ENCODE measurements at places on chromosomes 5 and 9. TPM values are rescaled to one million over a fixed set of nuclear protein-coding genes. Genes with fewer than 3 reads are reported as not detected.

POU5F2 gene
- 0.68 TPM for total RNA-seq

KIF20A gene
- 77.6 TPM for total RNA-seq

BTNL3 gene
- total RNA-seq = not detected

PSMB7 gene
- total RNA-seq = 195 TPM

VLDLR gene
- 20.3 TPM for total RNA-seq

PTGER4 gene
- not detected for total RNA-seq

PPP1R26 gene
- 32.4 TPM for total RNA-seq

C9orf153 gene
- 0.19 TPM for total RNA-seq

ADAMTSL1 gene
- 2.5 TPM for total RNA-seq

TMEM215 gene
- total RNA-seq = 0.57 TPM

OLFML2A gene
- total RNA-seq = 0.14 TPM

AGXT2 gene
- total RNA-seq = not detected

OTP gene
- 3.1 TPM for total RNA-seq

SPAG8 gene
- 1.4 TPM for total RNA-seq

FCN2 gene
- not detected for total RNA-seq

- H3K4me1 ChIP-seq = peaks cover 6% of the 10 kb centered on the region
- peaks cover 38% of the 10 kb centered on the region for H3K27me3 ChIP-seq
- no peak overlapping the region for H3K4me3 ChIP-seq
- H3K27ac ChIP-seq = no peak overlapping the region
- peaks cover 4% of the 10 kb centered on the region for H3K36me3 ChIP-seq
Observed at GRCh38 chr5:139397921-139398320, 3.0 kb upstream of the PROB1 start.

DNA sequence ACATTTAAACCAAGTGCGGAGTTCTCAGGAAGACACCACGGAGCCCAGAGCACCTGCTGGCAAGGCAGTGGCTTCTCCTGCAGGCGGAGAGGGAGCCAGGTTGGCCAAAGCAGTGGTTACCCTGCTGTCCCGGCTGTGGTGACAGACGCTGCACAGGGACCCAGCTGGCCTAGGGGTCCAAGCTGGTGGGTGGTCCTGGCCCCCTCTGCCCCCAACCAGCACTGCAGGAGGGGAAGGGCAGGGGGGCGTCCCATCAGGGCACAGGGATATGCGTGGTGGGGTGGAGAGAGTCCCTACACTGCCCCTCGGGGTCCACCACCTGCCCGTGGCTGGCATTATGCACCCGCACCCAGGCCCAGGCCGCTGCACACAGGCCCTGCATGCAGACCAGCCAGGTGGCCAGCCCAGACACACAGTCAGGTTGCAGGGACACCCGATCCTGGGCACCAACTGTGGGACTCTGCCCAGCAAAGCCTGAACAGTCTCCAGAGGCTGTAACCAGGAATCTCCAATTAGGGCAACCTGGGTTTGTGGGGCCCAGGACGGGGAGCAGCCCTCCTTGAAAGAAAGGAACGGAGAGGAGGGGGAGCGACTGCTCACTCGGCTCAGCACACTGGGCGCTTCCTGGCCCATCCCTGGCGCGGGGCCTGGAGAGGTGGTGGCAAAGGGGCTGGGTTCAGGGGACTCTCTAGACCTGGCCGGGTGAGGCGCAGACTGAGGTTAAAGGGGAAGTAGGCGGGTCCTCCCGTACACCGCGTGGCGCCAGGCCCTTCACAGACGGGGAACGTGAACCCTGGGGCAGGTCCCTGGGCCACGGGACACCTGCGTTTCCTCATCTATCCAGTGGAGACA is 46.3 kb downstream of the NACC2 start:
- peak overlapping the region; percentile 79 for H3K4me3 ChIP-seq
- no peaks in the 10 kb centered on the region for H3K36me3 ChIP-seq
- no peak overlapping the region for H3K27ac ChIP-seq
- peaks cover 10% of the 10 kb centered on the region for H3K4me1 ChIP-seq

GRCh38 chr9:118336943-118337330 is 632.7 kb downstream of the TLR4 start:
- H3K27ac ChIP-seq = no peak overlapping the region
- H3K36me3 ChIP-seq = no peaks in the 10 kb centered on the region
- H3K4me1 ChIP-seq = peaks cover 10% of the 10 kb centered on the region
- H3K27me3 ChIP-seq = peaks cover 2% of the 10 kb centered on the region
- no peak overlapping the region for H3K4me3 ChIP-seq

DNA sequence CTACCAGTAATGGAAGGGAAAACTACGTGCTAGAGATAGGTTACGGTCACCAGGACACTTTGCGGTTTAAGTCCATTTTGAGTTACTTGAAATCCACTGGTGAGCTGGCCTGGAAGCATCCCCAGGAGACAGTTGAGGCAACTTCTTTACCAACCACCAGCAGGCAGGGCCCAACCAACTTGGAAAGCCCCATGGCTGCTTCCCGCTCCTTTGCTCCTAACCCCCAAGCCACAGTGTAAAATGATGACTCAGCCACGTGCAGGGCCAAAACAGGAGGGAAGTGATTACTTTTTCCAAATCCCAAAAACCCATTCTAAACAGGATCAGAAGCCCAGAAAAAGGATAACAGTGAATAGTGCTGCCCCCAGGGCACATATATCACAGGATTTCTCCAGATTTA is 87.4 kb downstream of the PAX5 start:
- no peak overlapping the region for H3K4me3 ChIP-seq
- no peak overlapping the region for H3K27ac ChIP-seq
- no peaks in the 10 kb centered on the region for H3K36me3 ChIP-seq
- peaks cover 6% of the 10 kb centered on the region for H3K27me3 ChIP-seq

DNA sequence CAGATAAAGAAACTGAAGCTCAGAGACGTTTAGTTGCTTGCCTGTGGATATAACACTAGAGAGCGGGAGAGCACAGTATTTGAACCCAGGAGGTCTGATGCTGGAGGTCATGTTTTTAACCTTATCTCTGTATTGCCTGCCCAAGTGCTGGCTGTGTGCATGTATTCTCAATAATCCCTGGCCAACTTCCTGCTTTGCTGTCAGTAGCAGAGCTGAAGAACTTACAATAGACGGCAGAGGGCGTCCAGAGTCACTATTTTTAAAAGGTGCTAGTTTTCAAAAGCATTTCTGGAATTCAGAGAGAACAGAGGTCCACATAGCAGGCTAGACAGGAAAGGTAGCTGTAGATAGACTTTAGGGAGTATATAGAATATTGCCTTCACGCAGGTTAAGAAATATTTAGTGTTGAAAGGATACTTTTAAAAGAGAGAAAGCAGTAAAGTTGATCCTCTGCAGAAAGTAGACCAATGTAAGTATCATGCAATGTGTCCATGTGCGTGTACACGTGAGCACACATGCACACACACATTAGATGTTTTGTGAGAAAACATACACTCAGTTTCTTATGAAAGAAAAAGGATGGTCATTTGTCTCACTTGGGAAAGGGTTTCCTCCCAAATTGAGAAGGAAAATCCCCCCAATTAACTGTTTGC is 46.3 kb downstream of the PTCD2 start:
- peak; percentile 52 for DNase-seq
- H3K4me1 ChIP-seq = peaks cover 30% of the 10 kb centered on the region
- H3K27ac ChIP-seq = no peak overlapping the region
- peaks cover 9% of the 10 kb centered on the region for H3K36me3 ChIP-seq
- H3K27me3 ChIP-seq = no peaks in the 10 kb centered on the region

- no peak overlapping the region for H3K27ac ChIP-seq
- no peaks in the 10 kb centered on the region for H3K27me3 ChIP-seq
- DNase-seq = no peak
- H3K36me3 ChIP-seq = no peaks in the 10 kb centered on the region
- H3K4me3 ChIP-seq = no peak overlapping the region
Observed at GRCh38 chr9:111149018-111149759, 110.9 kb upstream of the LPAR1 start.

DNA sequence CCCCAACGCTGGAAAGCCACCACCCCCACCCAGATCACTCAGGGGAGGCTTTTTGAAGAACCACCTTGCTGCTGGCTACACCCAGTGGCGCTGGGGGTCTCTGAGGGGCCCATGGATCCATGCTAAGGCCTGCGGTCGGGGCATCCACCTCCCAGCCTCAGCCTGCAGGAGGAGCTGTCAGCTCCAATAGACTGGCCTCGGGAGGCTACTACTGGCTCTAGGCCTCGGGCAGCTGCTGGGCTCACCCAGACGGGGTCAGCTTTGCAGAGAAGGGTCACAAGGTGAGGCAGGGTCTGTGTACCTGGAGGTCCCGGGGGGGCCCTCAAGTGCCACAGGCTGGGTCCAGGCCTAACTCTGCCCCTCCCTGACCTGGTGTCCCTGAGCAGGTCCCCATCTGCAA is 193.7 kb downstream of the OLFM1 start:
- H3K27me3 ChIP-seq = no peaks in the 10 kb centered on the region
- no peaks in the 10 kb centered on the region for H3K36me3 ChIP-seq
- H3K4me1 ChIP-seq = no peaks in the 10 kb centered on the region
- H3K4me3 ChIP-seq = no peak overlapping the region

- DNase-seq = no peak
- H3K27ac ChIP-seq = no peak overlapping the region
- no peaks in the 10 kb centered on the region for H3K4me1 ChIP-seq
- H3K27me3 ChIP-seq = peaks cover 6% of the 10 kb centered on the region
- H3K36me3 ChIP-seq = no peaks in the 10 kb centered on the region
- no peak overlapping the region for H3K4me3 ChIP-seq
Observed at GRCh38 chr9:6197330-6197729, 18.3 kb upstream of the IL33 start.

- peaks cover 12% of the 10 kb centered on the region for H3K4me1 ChIP-seq
- H3K4me3 ChIP-seq = no peak overlapping the region
- no peaks in the 10 kb centered on the region for H3K36me3 ChIP-seq
- H3K27me3 ChIP-seq = no peaks in the 10 kb centered on the region
- H3K27ac ChIP-seq = no peak overlapping the region
Observed at GRCh38 chr5:146051678-146052077, 53.7 kb downstream of the PLAC8L1 start.

DNA sequence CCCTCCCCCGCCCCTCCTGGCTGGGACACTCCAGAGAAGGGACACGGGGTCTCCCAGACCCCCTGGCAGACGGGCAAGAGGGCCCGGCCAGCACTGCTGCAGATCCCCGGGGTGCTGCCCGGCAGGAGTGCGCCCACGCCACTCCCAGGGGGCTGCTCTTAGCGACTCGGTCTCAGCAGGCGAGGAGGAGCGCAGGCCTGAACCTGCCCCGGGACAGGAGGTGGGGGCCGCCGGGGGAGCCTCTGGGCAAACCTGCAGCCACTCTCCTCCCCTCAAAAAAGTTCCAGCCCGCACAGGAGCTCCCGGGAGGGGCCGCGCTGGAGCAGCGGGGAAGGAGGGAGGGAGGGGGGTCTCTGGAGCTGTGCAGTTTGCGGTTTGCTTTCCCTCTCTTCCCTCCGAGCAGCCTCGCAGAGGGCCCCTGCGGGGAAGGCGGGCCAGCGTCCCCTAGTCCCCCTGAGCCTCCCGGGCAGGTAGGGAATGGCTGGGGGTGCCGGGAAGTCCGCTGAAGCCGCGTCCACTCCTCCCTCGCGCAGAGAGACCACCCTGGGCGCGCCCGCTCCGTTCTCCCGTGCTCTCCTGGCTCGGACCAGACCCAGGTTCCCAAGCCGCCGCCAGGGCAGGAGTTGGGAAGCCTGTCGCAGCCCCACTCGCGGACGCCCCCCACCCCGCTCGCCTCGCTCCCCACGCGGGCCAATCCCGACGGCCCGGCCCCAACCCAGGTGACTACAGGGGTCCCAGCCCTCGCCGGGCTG is 44.2 kb downstream of the NACC2 start:
- no peaks in the 10 kb centered on the region for H3K36me3 ChIP-seq
- no peak overlapping the region for H3K27ac ChIP-seq
- H3K27me3 ChIP-seq = no peaks in the 10 kb centered on the region
- DNase-seq = peak; percentile 28
- H3K4me3 ChIP-seq = peak overlapping the region; percentile 62

DNA sequence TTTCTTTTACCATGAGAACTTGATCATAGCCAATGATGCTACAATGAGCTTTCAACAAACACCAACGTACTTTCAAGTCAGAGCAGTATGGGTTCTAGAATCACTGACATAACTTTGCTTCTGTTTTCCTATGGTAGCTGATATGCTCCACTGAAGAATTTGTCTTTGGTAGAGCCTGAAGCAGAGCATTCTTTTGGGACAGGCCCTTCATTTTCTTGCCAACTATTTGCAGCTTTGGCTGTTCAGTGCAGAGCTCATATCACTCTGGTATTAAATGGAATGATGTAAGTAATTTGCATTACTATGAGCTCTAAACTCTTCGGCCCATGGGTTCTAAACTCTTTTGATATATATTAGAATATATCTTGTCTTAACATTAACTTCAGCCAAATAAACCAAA is 51.8 kb upstream of the APC start:
- no peak overlapping the region for H3K27ac ChIP-seq
- H3K4me3 ChIP-seq = no peak overlapping the region
- DNase-seq = no peak
- peaks cover 17% of the 10 kb centered on the region for H3K4me1 ChIP-seq

GRCh38 chr5:151317871-151318270 is 14.3 kb upstream of the SLC36A3 start:
- no peak overlapping the region for H3K4me3 ChIP-seq
- no peaks in the 10 kb centered on the region for H3K27me3 ChIP-seq
- DNase-seq = no peak
- peaks cover 18% of the 10 kb centered on the region for H3K4me1 ChIP-seq
- no peaks in the 10 kb centered on the region for H3K36me3 ChIP-seq

GRCh38 chr5:165477546-165477945 is 1972.1 kb downstream of the MAT2B start:
- DNase-seq = no peak
- H3K4me3 ChIP-seq = no peak overlapping the region
- H3K27ac ChIP-seq = no peak overlapping the region
- no peaks in the 10 kb centered on the region for H3K36me3 ChIP-seq

DNA sequence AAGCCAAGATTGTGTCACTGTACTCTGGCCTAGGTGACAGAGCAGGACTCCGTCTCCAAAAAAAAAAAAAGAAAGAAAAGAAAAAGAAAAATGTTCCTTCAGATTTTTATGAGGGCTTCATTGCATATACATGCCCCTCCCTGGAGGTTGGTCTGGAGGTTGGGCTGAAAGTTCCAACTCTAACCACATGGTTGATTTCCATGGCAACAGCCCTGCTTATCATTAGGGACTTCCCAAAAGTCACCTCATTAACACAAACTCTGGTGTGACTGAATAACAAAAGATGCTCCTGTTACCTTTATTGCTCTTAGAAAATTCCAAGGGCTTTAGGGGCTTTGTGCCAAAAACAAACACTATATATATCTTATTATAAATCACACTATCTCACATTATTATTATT is 113.8 kb downstream of the TMC1 start:
- no peaks in the 10 kb centered on the region for H3K27me3 ChIP-seq
- H3K36me3 ChIP-seq = peaks cover 12% of the 10 kb centered on the region
- no peak overlapping the region for H3K4me3 ChIP-seq
- DNase-seq = no peak
- no peak overlapping the region for H3K27ac ChIP-seq

GRCh38 chr5:143957455-143957854 is 145.5 kb downstream of the HMHB1 start:
- no peaks in the 10 kb centered on the region for H3K27me3 ChIP-seq
- H3K4me1 ChIP-seq = no peaks in the 10 kb centered on the region
- no peak for DNase-seq

GRCh38 chr9:18675973-18676372 is 202.0 kb downstream of the ADAMTSL1 start:
- peaks cover 17% of the 10 kb centered on the region for H3K4me1 ChIP-seq
- DNase-seq = no peak
- H3K27ac ChIP-seq = no peak overlapping the region
- no peak overlapping the region for H3K4me3 ChIP-seq
- H3K27me3 ChIP-seq = no peaks in the 10 kb centered on the region

- peaks cover 8% of the 10 kb centered on the region for H3K4me1 ChIP-seq
- no peak overlapping the region for H3K27ac ChIP-seq
- H3K4me3 ChIP-seq = no peak overlapping the region
- no peaks in the 10 kb centered on the region for H3K27me3 ChIP-seq
- H3K36me3 ChIP-seq = no peaks in the 10 kb centered on the region
- DNase-seq = no peak
Observed at GRCh38 chr9:82122731-82123130, 134.2 kb downstream of the SPATA31D1 start.

Measured in neural crest cell (in vitro differentiated cells).